Right ventricle myocardium inferior (tissue), 1 donor: ENCODE measurements at places on chromosomes 7 and 10.

DNA sequence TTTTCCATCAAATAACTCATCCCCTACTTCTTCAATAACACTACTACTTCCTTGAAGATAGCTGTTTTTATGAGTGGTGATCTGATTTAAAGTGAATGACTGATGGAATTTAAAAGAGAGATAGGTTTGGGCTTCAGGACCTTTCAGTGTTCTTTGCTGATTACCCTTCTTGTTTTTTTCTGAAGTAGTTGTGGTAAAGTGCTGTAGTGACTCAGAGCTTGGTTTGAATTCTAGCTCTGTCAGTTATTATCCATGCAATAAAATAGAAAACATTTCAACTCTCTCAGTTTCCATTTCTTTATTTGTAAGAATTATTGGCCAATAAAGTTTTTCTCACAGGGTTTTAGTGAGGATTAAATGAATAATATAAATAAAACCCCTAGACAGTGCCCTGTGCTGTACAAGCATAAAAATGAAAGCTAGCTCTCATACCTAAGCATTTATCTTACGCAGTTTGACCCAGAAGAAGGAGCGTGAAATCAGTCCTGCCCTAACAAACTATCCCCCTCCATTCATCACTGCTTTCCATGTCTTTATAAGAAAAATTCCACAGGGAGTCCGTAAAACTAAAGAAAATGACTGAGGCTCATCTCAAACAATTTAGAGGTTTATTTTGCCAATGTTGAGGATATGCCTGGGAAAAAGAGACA, 25.1 kb upstream of the AKAP9 start:
- no peak for DNase-seq

DNA sequence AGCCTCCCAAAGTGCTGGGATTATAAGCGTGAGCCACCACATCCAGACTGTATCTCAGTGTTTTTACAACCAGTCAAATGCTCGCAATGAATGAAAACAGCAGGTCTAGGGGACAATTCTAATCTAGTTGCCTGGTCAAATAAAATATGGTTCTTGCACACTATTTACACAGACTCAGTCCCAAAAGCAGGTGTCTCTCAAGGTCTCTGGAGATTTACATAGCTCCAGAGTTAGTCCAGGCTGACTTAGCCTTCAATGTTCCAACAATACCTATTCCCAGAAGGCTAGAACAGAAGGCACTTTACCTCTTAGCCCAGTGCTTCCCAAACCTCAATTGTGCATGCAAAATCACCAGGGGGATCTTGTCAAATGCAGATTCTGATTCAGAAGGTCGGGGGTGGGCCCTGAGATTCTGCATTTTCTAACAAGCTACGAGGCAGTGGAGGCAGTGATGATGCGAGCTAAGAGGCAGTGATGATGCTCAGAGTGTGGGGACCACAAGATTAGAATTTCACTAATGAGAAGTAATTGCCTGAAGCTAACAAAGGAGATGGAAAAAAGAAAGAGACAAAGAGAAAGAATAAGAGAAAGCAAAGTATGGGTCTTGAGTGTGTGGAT, 6.4 kb downstream of the KIAA1549 start:
- no peak for DNase-seq

DNA sequence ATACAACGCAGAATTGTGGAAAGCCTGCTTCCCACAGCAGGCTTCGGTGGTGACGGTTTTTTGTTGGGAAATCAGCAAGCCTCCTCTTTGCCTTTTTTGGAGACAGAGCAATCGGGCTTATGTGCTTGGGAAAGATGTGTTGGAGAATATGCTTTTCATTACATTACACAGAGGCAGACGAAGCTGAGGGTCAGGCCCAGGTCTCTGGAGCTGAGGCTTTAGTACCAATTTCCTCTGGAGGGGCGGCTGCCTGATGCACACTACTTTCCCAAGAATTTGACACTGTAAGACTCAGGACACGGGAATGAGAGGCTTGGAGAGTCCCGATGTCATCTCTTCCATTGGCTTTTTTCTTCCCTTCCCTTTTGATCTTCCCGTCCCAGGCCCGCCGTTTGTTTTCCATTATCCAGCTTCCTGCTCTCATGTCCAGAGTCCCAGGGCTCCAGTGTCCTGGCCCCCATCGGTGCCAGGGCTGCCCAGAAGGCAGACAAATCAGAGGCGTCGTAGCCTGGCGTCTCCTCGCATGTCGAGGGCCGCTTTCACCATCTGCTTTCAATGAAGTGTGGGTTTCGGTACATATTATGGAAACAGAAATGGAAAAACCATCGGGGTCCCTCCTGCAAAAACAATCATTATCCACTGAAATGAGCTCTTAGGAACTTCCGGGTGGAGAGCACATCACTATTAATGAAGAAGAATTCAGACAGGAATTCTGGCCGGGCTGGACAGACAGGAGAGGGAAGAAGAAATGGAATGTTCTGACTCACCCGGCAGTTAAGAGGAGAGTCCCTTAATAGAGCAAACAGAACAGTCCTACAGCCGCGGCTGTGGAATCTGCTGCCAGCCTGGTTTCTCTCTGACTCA, 123.0 kb upstream of the JCAD start:
- no peak for DNase-seq

DNA sequence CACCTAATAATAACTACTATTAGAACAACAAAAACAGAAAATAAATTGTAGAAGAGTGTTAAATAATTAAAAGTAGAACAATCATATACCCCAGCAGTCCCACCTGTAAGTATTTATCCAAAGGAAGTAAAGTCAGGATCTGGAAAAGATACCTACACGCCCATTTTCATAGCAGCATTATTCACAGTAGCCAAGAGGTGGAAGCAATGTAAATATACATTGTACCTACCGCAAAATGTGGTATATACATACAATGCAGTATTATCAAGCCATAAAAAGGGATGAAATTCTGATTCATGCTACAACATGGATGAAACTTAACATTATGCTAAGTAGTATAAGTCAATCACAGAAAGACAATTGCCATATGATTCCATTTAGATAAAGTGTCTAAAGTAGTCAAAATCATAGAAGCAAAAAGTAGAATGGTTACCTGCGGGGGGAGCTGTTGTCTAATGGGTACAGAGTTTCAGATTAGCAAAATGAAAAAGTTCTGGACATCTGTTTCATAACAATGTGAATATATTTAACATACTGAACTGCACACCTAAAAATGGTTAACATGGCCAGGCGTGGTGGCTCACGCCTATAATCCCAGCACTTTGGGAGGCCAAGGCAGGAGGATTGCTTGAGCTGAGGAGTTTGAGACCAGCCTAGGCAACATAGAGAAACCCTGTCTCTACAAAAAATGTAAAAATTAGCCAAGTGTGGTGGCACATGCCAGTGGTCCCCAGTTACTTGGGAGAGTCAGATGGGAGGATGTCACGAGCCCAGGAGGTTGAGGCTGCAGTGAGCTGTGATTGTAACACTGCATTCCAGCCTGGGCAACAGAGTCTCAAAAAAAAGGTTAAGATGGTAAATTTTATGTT, 6.0 kb upstream of the TMED4 start:
- DNase-seq = no peak

DNA sequence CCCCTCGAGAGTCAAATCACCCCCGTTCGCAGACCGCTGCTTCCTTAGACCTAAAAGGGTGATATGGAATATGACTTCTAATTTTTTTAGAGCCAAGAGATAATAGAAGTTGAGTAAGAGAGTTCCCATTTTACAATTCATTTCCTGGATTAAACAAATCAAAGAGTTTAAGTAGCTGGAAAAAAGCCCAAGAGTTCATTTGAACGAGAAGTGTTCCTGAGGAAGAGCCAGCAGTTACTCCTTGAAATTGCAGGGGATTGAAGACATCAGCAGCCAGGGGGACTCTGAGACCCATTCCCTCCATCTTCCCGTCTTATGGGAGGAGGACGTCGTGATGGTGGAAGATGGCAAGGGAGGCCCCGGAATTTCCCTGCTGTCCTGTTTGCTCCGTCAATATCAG, 277.0 kb downstream of the WDR11 start:
- no peak for DNase-seq

DNA sequence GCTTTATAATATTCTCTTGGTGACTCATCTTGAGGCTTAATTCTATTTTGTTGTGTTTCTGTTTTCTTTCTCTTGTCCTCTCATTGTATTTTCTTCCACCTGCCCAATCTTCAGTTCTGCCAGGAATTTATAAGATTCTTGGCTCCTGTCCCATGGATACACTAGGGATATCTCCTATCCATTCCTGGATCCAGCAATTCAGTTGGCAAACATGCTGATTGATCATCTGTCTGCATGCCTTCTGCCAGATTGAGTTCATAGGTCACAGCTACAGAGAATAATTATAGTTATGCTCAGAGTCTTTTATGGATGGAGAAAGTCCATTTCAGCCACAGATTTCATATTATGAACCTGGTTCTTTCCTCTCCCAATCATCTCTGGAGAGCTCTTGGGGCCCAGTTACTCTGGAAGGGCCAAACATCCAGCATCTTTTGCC, 140.4 kb upstream of the MAGI2 start:
- DNase-seq = no peak
